ENCODE measurements at places on chromosomes 7 and 10. TPM values are rescaled to one million over a fixed set of nuclear protein-coding genes. Genes with fewer than 3 reads are reported as not detected.

UPK3BL2 gene
- total RNA-seq: 3.3 TPM

UCN3 gene
- total RNA-seq: not detected

RGR gene
- not detected for total RNA-seq

SYT15 gene
- total RNA-seq: 14.5 TPM

GPAM gene
- 14.1 TPM for total RNA-seq

FAM131B gene
- 4.0 TPM for total RNA-seq

WEE2 gene
- not detected for total RNA-seq

PRSS2 gene
- total RNA-seq: not detected

- no peaks in the 10 kb centered on the region for H3K4me1 ChIP-seq
- no peak overlapping the region for H3K4me3 ChIP-seq
- no peak overlapping the region for H3K27ac ChIP-seq
- peaks cover 11% of the 10 kb centered on the region for H3K36me3 ChIP-seq
- H3K27me3 ChIP-seq: no peaks in the 10 kb centered on the region
Observed at GRCh38 chr10:94591461-94592205, 46.0 kb downstream of the HELLS start.

GRCh38 chr7:155848691-155849669, 36.7 kb upstream of the SHH start:
- DNase-seq: no peak
- H3K4me3 ChIP-seq: no peak overlapping the region
- H3K27me3 ChIP-seq: peaks cover 12% of the 10 kb centered on the region
- H3K36me3 ChIP-seq: no peaks in the 10 kb centered on the region

- no peaks in the 10 kb centered on the region for H3K36me3 ChIP-seq
- DNase-seq: no peak
- no peak overlapping the region for H3K27ac ChIP-seq
- H3K4me1 ChIP-seq: peaks cover 11% of the 10 kb centered on the region
Observed at GRCh38 chr7:83791737-83792136, 142.8 kb upstream of the SEMA3E start.

GRCh38 chr10:69483963-69484362, 32.7 kb downstream of the TSPAN15 start:
- H3K27me3 ChIP-seq: no peaks in the 10 kb centered on the region
- H3K4me3 ChIP-seq: no peak overlapping the region
- H3K4me1 ChIP-seq: peaks cover 30% of the 10 kb centered on the region
- peaks cover 10% of the 10 kb centered on the region for H3K36me3 ChIP-seq

DNA sequence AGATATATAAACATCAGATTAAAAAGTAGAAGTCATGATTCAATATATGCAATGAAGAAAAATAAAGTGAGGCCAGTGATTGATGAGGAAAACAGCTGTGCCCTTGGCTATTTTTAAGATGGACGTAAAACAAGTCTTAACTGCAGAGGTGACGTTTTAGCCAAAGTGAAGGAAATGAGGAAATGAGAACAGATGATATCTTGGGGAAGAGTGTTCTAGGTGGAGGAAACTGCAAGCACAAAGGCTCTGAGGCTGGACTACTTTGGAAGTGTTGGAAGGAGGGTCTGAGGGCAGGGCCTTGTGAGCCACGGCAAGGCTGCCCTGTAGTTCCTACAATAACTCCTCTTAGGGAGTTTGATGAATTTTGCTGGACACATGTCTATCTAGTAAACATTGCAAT, 140.5 kb upstream of the AKR1E2 start:
- H3K4me1 ChIP-seq: peaks cover 23% of the 10 kb centered on the region
- no peaks in the 10 kb centered on the region for H3K27me3 ChIP-seq
- H3K36me3 ChIP-seq: no peaks in the 10 kb centered on the region
- no peak overlapping the region for H3K4me3 ChIP-seq
- no peak overlapping the region for H3K27ac ChIP-seq
- no peak for DNase-seq

- H3K4me3 ChIP-seq: no peak overlapping the region
- no peak for DNase-seq
- peaks cover 16% of the 10 kb centered on the region for H3K36me3 ChIP-seq
Observed at GRCh38 chr7:778271-778967, 51.3 kb upstream of the PRKAR1B start.

DNA sequence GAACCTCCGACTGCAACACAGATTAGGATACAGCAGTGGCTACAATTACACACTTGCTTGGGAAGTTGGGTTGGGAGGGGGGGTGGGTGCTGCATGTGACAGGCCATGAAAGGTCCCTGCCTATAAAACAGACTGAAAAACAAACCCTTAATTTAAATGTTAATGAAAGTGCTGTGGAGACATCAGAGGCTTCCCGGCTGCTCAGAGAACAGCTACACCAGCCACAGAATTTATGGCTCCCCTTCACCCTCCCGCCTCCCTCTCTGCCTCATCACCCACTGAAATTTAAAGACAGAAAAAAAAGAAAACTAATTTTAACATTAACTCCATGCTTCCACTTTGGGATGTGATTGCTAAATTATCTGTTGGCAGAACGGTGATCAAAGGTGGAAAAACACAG, 34.7 kb downstream of the FBXW4 start:
- no peak for DNase-seq
- H3K27me3 ChIP-seq: no peaks in the 10 kb centered on the region
- no peak overlapping the region for H3K4me3 ChIP-seq
- H3K4me1 ChIP-seq: peaks cover 5% of the 10 kb centered on the region
- no peak overlapping the region for H3K27ac ChIP-seq

DNA sequence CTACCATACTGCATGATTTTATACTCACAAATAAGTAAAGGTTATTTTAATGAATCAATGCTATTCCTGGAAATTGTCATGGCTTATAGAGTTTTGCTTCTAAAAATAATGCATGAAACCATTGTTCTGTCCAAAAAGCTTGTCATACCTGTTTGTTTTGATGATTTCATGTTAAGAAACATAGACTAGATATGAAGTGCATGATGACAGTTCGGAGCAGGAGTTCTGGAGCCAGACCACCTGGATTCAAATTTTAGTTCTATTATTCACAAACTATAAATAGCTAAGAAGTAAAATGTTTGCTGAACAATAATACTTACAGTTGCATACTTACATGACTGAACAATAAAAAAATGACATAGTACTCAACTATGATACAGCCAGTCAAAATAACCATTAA, 107.0 kb upstream of the AKR1E2 start:
- H3K4me3 ChIP-seq: no peak overlapping the region
- no peaks in the 10 kb centered on the region for H3K36me3 ChIP-seq
- DNase-seq: no peak

DNA sequence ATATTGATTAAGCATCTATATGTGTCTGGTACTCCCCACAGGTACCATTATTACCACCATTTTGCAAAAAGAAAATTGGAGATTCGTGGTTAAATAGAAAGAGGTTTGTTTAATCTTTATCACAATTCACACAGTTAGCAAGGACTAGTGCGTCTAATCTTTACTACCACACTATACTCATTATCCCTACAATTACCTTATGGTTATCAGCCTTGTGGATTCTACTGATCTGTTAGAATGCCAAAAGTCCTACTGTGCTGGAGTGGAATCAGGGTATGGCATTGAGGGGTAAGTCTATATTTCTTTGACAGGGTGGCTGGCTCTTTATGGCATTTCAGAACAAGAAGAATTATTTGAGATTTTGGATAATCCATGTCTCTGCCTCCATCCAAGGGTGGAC, 156.1 kb downstream of the RNLS start:
- H3K27ac ChIP-seq: no peak overlapping the region
- H3K36me3 ChIP-seq: no peaks in the 10 kb centered on the region
- no peak for DNase-seq
- no peak overlapping the region for H3K4me3 ChIP-seq

- no peak overlapping the region for H3K27ac ChIP-seq
- H3K4me1 ChIP-seq: peaks cover 10% of the 10 kb centered on the region
- no peak overlapping the region for H3K4me3 ChIP-seq
Observed at GRCh38 chr7:129298268-129298893, 73.6 kb downstream of the AHCYL2 start.

- peaks cover 1% of the 10 kb centered on the region for H3K36me3 ChIP-seq
- H3K27me3 ChIP-seq: no peaks in the 10 kb centered on the region
- no peak overlapping the region for H3K4me3 ChIP-seq
- peak overlapping the region; percentile 43 for H3K27ac ChIP-seq
- peaks cover 35% of the 10 kb centered on the region for H3K4me1 ChIP-seq
- DNase-seq: no peak
Observed at GRCh38 chr7:77727936-77728701, 31.9 kb downstream of the RSBN1L start.

DNA sequence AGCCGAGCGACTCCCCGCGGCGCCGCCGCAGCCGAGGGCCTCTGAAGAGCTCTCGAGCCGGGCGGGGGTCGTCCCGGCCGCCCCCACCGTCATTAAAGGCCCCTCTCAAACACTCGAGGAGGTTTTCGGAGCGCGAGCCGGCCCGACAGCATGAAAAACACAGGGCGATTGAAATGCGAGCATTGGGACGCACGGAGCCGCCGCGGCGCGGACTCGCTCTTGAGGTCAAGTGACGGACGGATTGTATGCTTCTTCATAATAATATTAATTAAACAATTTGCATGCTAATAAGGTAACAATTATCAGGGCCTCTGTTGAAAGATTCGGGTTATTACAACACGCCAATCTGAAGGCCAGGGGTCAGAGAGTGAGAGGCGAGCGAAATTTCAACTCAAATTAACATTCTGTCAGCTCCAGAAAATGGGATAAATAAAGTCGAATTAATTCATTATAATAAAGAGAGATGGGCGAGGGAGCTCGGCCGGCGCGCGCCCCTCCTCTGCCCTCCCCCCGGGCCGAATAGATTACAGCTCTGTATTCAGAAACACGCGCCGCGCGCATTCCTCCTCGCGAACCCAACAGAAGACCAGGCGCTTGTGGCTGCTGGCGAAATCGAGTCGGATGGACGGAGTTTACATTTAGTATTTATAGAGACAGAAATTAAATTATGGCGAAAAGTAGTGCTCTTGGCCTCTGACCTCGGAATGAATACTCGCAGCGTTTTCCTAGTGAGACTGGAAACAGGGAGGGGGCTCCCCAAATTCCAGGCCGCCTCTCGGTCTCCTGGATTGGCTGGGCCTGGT, 2.1 kb upstream of the UNCX start:
- H3K27me3 ChIP-seq: peaks cover 57% of the 10 kb centered on the region
- no peak overlapping the region for H3K27ac ChIP-seq
- DNase-seq: no peak
- H3K36me3 ChIP-seq: peaks cover 8% of the 10 kb centered on the region

DNA sequence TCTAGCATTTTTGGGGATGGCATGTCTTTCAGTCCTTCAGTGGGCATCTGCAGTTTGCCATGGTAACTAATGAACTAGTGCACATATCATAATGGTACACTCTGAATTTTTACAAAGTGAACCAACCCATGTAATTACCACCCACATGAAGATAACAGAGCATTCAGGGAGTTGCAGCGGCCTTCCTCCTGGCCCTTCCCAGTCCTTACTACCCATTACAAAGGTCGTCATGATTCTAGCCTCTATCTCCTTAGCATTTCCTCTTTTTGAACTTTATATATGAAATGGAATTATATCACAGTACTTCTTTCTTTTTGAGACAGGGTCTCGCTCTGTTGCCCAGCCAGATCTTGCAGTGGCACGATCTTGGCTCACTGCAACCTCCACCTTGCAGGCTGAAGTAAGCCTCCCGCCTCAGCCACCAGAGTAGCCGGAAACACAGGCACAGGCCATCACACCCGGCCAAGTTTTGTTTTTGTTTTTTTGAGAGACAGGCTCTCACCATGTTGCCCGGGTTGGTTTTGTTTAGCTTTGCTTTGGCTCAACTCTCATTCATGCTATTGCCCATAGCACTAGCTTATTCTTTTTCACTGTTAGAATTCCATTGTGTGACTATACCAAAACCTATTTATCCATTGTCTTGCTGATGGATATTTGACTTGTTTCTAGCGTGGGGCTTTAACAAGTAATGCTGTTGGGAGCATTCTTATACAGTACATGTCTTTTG, 79.2 kb downstream of the APBB1IP start:
- H3K36me3 ChIP-seq: no peaks in the 10 kb centered on the region
- no peaks in the 10 kb centered on the region for H3K27me3 ChIP-seq
- DNase-seq: no peak
- H3K4me3 ChIP-seq: no peak overlapping the region

- peaks cover 9% of the 10 kb centered on the region for H3K4me1 ChIP-seq
- no peak for DNase-seq
- H3K4me3 ChIP-seq: no peak overlapping the region
- H3K27ac ChIP-seq: no peak overlapping the region
- no peaks in the 10 kb centered on the region for H3K36me3 ChIP-seq
- no peaks in the 10 kb centered on the region for H3K27me3 ChIP-seq
Observed at GRCh38 chr7:150954201-150954985, 23.7 kb downstream of the KCNH2 start.

- H3K27ac ChIP-seq: no peak overlapping the region
- H3K36me3 ChIP-seq: no peaks in the 10 kb centered on the region
- peaks cover 9% of the 10 kb centered on the region for H3K4me1 ChIP-seq
Observed at GRCh38 chr7:47714669-47715607, 133.0 kb upstream of the TNS3 start.

DNA sequence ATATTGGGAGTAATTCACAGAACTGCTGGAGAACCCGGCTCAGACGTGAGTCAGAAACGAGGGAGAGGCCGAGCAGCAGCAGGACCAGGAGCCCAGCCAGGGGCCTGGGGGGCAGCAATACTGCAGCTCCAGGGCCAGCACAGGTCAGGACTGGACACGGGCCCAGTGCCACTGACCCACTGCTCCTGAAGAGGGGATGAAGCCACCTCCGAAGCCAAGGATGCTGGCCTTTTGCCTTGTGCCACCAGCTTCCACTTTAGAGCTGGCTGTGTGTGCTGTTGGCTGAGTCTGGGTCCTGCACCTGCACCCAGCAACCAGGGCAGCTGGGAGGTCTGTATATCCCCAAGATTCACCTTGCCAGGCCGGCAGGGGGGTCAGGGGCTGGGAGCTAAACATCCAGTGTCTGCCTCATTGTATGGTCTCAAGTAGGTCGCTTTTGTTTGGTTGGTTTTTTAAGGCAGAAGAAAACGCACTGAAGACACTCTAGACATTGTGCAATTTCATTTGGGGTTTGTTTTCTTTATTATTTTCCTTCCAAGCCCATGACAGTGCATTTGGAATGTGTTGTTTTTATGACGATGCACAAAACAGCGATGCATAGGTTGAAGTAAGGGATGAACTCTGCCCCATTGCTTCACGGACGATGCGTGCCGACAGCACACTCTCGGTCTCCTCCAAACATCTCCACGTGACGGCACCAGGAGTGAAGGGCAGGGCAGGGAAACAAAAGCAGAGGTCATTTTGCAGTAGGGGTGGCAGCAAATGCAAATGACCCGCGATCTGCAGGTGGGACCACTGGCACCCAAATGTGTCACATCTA, 27.7 kb upstream of the INSIG1 start:
- H3K4me1 ChIP-seq: peaks cover 4% of the 10 kb centered on the region
- peak; percentile 47 for DNase-seq
- no peak overlapping the region for H3K4me3 ChIP-seq
- peaks cover 6% of the 10 kb centered on the region for H3K27me3 ChIP-seq
- H3K27ac ChIP-seq: no peak overlapping the region
- no peaks in the 10 kb centered on the region for H3K36me3 ChIP-seq

DNA sequence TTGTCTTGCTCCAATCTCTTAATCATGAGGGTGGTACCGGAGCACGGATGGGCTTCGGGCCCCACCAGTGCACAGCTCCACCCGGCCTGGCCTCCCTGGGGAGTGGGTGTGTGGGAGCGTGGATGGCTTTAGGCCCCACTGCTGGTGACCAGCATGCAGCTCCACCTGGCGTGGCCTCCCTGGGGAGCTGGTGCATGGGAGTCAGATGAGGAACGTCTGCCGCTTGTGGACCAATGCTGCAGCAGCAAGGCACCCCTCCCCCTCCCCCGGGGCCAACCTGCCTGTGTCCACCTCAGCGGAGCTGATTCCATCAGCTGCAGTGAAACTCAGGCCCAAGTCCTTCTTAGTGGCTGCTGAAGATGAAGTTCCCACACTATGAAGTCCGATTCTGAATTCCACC, 511.4 kb downstream of the PTPRN2 start:
- H3K4me1 ChIP-seq: no peaks in the 10 kb centered on the region
- H3K36me3 ChIP-seq: peaks cover 2% of the 10 kb centered on the region
- H3K4me3 ChIP-seq: no peak overlapping the region
- no peaks in the 10 kb centered on the region for H3K27me3 ChIP-seq
- H3K27ac ChIP-seq: no peak overlapping the region
- DNase-seq: peak; percentile 83
